Breast epithelium (tissue), 4 donors: ENCODE measurements at places on chromosomes 12 and 14. TPM values are rescaled to one million over a fixed set of nuclear protein-coding genes. Genes with fewer than 3 reads are reported as not detected.

The ZNF10 gene
- 13.4 TPM for total RNA-seq

The PROX2 gene
- not detected for total RNA-seq

The GLI1 gene
- total RNA-seq, result 0.66 TPM

The EXOC3L4 gene
- total RNA-seq, result 0.66 TPM

The CCDC177 gene
- 0.33 TPM for total RNA-seq

The ZNF891 gene
- 4.6 TPM for total RNA-seq

The AMN1 gene
- total RNA-seq, result 16.4 TPM

The IAPP gene
- total RNA-seq, result not detected

The ZNF385A gene
- 18.4 TPM for total RNA-seq

The NCKAP5L gene
- total RNA-seq, result 15.8 TPM

The SMCO2 gene
- total RNA-seq, result not detected

DNA sequence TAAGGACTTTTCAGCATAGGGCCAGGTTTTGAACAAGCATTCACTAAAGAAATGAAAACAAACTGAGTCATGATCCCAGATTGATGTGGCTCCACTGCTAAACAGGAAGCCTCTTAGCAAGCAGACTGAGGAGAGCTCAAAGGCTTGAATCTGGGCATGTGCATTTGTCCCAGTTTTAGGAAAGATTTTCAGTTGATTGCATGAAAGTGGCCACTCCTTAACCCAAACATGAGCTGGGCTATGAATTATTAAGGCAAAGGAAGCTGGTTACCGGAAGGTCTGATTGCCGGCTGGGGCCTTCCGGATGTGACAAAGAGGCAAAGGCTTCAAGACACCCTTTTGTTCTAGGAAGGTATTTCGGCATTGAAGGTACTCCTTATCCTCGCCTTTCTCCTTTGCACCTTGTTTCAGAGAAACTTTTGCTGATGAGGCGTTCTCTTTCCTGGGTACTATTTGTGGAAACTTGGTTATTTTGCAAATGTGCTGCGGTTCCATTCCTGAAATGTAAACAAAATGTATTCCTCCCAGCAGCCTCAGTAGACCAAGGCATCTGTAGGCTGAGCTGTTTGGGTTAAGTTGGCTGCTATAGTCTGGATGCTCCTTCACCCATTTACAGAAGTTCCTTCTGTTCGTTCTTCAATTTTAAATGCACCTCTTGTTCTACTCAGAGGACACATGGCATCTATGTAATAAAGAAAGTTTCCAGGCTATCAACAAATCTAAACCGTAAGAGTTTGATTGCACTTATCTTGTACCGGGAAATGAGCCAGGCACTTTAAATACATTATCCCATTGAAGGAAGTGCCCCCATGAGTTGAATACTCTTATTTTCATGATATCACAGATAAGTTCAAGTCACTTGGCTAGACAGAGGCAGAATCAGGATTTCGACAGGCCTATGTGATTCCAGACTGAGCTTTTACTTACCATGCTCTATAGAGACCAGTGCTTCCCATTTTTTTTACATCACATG lies 115.6 kb upstream of the METAP2 start:
- no peak for DNase-seq

GRCh38 chr12:24280056-24280842 lies 330.8 kb upstream of the SOX5 start:
- no peak for DNase-seq

DNA sequence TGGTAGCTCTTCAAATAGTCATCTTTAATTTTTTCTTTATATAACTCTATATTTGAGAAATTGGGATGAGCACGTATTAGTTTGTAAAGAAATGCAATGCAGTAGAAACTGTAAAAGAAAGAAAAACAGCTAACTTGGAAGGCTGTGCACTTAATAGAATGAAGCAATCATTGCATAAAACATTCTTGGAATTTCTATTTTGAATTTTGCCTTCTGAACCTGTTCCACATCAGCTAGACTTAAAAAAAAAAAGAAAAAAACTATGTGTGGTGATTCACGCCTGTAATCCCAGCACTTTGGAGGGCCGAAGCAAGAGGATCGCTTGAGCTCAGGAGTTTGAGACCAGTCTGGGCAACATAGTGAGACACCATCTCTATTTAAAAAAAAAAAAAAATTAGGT lies 29.4 kb downstream of the SCN8A start:
- no peak for DNase-seq

DNA sequence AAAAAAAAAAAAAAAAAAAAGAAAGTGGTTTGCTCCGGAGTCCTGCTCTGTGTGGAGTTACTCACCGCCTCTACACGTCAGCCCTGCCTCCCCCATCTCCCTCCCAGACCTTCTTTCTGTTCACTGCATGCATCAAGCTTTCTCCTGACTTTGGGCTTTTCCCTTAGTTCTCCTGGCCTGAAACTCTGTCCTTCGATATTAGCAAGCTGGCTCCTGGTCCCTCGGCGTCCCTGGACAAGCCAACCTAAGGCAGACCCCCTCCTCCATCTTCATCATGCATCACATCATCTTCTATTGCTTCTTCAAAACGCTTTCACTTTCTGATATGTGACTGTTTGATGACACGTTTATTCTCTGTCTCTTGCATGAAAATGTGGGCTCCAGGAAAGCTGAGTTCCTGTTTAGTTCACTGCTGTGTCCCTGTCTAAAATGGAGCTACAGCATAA lies 40.6 kb downstream of the SLC15A4 start:
- no peak for DNase-seq

GRCh38 chr14:32707742-32708500 lies 230.8 kb upstream of the NPAS3 start:
- DNase-seq, result no peak

DNA sequence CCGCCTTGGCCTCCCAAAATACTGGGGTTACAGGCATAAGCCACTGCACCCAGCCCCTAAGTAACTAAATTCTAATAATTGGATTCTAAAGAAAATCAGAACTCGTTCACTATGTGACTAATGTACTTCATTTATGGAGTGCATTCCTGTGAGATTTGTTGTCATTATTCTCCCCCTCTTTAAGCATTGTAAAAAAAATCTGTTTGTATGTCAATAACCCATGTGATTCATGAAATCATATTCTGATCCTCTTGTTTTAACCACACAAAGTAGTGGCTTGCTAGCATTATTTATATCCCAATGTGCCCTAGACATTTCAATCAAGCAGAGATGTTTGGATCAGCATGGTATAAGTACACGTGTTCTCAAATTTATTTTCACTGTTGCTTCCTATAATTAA lies 78.2 kb upstream of the OSBPL8 start:
- DNase-seq, result no peak

DNA sequence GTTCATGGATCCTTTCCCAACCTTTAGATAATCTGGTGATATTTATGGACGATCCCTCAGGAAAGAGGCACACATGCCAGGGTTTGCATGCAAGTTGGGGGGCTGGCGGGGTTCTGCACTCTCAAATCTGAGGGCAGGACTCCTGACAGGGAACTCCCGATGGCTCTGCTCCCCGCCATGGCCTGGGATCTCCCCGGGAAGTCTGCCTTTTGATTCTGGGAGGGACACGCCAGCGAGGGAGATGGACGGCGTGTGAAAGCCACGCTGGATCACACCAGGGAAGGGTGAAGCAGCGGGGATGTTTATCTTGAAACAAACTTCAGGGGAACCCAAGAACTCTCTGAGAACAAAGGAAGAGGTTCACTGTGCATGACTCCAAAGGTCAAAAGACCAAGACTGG lies 43.6 kb downstream of the LGMN start:
- no peak for DNase-seq

GRCh38 chr14:72888636-72889201 lies 5.2 kb downstream of the DPF3 start:
- no peak for DNase-seq

- DNase-seq, result no peak
Observed at GRCh38 chr14:39160494-39160893, 9.6 kb downstream of the TRAPPC6B start.

DNA sequence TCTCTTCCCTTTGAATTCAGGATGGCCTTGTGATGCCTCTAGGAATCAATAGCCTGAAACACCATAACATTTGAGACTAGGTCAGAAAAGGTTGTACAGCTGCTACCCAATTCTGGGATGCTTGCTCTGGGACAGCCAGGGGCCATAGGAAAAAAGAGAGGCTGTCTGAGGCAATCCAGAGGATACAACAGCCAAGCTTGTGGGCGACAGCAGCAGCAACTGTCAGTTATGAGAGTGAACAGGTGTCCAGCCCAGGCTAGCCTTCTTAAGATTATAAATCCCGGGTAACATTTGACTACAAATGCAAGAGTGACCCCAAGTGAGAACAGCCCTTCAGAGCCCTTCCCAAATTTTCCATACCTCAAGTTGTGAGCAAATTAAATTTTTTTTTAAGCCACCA lies 11.1 kb downstream of the DCN start:
- no peak for DNase-seq

- DNase-seq, result no peak
Observed at GRCh38 chr14:30417121-30417520, 141.8 kb upstream of the G2E3 start.

DNA sequence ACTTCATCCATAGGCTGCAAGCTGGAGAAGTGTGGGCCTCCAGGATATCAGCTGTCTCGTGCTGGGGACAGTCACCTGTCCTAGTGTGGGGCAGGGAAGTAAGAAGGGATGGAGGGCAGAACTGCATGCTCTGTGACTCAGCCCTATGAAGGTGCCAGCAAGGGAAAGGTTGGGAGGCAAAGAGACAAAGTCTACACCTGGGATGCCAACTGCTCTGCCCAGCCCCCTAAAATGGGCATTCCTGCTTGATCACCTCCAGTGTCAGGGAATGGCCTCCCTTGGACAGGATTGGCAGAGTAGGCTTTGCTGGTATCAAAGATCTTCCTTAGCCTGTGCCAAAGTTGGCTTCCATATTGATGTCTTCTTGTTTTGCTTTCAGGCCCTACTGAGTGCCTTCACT lies 335.0 kb downstream of the BCL11B start:
- no peak for DNase-seq

DNA sequence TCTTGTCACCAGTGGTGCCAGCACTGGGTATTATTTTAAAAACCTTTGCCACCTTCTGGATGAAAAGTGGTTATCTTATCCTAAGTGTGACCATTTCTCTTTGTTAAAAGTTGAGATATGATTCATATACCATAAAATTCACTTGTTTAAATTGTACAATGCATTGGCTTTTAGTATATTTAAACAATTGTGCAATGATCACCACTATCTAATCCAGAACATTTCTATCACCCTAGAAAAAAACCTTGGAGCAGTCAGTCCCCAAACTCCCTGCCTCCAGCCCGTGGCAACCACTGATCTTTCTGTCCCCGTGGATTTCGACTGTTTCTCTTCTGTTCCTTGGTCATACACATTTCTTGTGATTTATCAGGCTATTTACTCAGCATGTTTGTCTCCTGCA lies 28.3 kb downstream of the SH2B3 start:
- no peak for DNase-seq

GRCh38 chr12:67068204-67068731 lies 200.9 kb upstream of the CAND1 start:
- no peak for DNase-seq

DNA sequence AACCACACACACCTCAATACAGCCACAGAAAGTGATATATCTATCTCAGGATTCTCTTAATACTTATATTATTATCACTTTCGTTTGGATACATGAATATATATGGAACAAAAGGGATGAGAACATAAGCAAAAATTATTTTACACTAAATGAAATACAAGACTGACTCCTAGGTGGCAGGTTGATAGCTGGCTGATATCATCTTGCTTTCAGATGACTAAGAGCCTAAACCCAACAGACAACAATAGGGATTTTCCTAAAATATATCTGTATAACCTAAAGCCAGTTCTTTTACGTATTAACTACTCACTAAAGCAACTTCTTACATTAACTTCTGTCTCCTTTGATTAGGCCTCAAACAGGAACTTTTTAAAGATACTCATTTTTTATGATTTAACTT lies 65.1 kb downstream of the BAZ1A start:
- no peak for DNase-seq

DNA sequence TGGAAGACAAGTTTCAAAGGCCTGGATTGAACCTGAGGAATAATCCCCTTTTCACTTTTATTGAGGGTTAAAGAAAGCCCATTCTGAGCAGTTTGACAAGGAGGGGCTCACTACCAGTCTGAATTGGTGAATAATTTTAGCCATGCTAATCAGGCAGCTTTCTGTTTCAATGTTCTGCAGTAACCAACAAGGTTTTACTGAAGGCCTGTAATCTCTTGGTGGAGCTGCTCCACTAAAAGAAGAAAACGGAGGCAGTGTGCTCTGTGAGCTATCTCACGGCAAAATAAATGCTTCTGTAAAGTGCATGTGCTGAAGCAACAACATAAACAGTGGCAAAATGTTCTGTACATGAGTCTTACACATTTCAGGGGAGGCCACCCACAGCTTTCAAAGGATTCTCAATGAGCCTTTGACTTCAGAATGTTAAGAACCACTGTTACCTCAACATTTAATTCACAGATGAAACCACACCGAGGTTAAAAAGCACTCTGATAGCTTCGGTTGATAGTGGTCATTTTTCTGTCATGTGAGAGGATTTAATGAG lies 111.2 kb downstream of the LRIG3 start:
- no peak for DNase-seq

DNA sequence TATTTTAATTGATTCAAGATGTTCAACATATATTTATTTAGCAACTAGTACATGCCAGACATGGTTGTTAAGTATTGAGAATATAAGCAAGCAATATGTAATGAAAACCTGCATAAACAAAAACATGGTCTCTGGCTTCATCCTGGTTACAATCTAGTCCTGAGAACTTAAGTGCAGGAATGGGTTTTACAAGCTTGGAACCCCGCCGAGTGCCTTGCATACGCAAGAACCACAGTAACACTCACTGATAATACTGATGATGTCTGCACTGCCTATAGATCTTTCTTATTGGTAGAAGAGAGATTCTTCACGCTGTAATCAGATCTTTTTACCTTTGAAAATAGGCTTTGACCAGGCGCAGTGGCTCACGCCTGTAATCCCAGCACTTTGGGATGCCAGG lies 22.9 kb upstream of the CALM1 start:
- no peak for DNase-seq

DNA sequence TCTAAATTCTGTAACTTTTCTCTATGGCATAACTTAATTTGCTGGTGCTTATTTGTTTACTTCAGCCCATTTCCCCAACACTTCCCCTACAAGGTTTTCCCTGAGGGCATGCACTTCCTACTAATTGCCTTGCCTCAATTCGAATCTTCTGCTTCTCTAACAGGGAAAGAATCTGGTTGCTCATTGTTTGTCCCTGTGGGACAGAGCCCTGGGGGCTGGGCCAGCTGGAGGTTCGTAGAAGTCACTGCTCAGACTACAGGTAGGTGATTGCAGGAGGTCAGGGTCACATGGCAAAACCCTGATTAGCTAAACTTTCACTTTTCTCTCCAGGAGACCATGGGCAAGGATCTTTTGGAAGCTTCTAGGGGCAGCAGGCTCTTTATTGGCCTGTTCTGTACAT lies 72.0 kb downstream of the ZFC3H1 start:
- no peak for DNase-seq

- DNase-seq, result no peak
Observed at GRCh38 chr12:119447618-119448017, 113.1 kb downstream of the CCDC60 start.
